ENCODE measurements at places on chromosomes 1 and 21. TPM values are rescaled to one million over a fixed set of nuclear protein-coding genes. Genes with fewer than 3 reads are reported as not detected.

Gene HPCAL4
- 0.02 TPM for polyA plus RNA-seq

Gene FNDC5
- polyA plus RNA-seq, result 0.90 TPM

Gene C1orf74
- polyA plus RNA-seq, result 2.1 TPM

Gene ERICH3
- polyA plus RNA-seq, result 0.02 TPM

Gene GPR161
- polyA plus RNA-seq, result 3.4 TPM

Gene LCE1C
- 0.32 TPM for polyA plus RNA-seq

Gene LRRIQ3
- polyA plus RNA-seq, result 0.35 TPM

Gene CLDN17
- 15.6 TPM for polyA plus RNA-seq

Gene SLFNL1
- 0.08 TPM for polyA plus RNA-seq

Gene RGS8
- polyA plus RNA-seq, result not detected

Gene SAMD13
- 0.45 TPM for polyA plus RNA-seq

Gene TTC34
- 0.02 TPM for polyA plus RNA-seq

Gene HOOK1
- 14.1 TPM for polyA plus RNA-seq

Gene CCDC185
- polyA plus RNA-seq, result 0.04 TPM

Gene HTR1D
- polyA plus RNA-seq, result not detected

Gene DNASE2B
- polyA plus RNA-seq, result not detected

Gene GNG4
- 10.9 TPM for polyA plus RNA-seq

Gene TMEM269
- 0.04 TPM for polyA plus RNA-seq

Gene AADACL4
- polyA plus RNA-seq, result not detected

Gene TIAM1
- polyA plus RNA-seq, result 24.3 TPM

Gene MPL
- polyA plus RNA-seq, result not detected

Measured in esophagus (tissue), 2 donors.